ENCODE measurements at places on chromosomes 5 and 9.

DNA sequence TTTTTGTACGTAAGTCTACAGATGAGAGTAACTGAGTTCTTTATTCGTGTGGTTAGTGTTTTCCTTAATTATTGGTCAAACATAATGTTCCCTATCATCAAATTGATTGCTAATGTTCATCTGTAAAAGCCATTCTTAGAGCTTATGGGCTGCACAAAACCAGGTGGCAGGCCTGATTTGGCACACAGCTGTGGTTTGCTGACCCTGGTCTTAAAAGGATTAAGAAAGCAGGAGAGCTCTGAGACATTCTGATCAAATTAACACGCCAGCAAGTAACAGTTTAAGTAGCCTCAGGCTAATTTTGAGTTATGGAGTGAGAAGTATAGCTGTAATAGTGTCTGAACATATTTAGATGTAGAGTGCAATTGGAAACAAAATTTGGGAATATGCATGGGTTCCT is 63.2 kb downstream of the PRR16 start:
- DNase-seq, result no peak

DNA sequence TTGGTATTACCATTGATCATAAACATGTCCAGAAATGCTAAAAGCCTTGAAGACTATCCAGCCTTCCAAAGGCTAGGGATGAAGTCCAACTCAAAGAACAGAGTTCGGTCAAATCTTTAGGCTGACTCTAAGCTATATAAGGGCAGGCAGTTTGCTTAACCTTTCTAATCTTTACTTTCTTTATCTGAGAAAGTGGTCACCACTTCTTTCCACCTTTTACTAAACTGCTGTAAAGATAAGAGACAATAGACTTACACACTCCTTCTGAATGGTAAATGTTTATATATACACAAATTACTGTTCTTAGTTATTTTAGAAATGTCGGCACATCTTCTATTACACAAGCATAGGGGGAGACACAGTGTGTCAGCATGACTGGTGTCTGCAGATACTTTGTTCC is 100.4 kb downstream of the NREP start:
- DNase-seq, result no peak

DNA sequence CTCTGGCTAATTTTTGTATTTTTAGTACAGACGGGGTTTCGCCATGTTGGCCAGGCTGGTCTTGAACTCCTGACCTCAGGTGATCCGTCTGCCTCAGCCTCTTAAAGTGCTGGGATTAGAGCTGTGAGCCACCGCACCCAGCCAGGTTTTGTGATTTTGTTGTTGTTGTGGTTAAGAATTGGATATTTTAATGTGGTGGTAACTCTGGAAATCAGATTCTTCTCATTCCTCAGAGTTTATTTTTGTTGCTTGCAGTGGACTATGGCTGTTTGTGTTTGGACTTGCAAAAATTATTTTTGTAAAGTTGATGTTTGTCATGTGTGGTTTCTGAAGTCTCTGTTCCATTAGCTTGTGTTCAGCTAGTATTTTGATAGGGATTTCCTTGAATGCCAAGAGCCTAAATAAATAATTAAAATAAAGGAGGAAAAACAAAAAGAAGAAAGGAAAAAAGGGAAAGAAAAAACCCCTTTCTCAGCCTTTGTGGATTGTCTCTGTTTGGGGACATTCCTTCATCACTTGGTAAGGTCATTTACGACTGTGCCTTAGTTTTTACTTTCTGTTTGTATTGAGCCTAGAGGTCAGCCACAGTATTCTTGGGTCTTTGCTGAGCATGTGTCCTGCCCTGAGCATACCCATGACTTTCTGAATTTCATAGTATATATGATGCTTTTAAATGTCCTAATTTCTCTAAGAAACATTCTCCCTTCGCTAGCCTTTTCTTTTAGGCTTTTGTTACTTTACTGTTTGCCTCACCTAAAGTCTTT is 37.3 kb downstream of the PBX3 start:
- no peak for DNase-seq

- DNase-seq, result no peak
Measured at GRCh38 chr5:168110870-168111832, 180.3 kb upstream of the WWC1 start.

GRCh38 chr5:140178086-140178410 is 3.1 kb downstream of the CYSTM1 start:
- DNase-seq, result no peak

All from naive B cell (primary cell).